Uterus (tissue), 4 donors: ENCODE measurements at places on chromosomes 12 and 14. TPM values are rescaled to one million over a fixed set of nuclear protein-coding genes. Genes with fewer than 3 reads are reported as not detected.

DNA sequence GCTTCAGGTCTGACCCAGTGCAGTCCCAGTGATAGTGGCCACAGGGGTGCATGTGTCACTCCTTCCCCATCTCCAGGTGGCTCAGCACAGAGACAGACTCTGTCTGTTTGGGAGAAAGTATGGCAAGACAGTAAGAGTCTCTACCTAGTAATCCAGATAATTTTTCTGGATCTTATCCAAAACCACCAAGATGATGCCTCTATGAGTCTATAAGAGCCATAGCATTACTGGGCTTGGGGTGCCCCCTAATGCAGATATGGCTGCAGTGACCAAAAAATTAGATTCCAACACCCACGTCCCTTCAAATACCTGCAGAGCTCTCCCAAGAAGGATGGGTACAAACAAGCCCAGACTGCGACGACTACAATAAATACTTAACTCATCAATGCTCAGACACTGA is 123.8 kb downstream of the GRIP1 start:
- no peak for DNase-seq

GRCh38 chr12:25692115-25693035 is 139.3 kb upstream of the LMNTD1 start:
- DNase-seq = no peak

DNA sequence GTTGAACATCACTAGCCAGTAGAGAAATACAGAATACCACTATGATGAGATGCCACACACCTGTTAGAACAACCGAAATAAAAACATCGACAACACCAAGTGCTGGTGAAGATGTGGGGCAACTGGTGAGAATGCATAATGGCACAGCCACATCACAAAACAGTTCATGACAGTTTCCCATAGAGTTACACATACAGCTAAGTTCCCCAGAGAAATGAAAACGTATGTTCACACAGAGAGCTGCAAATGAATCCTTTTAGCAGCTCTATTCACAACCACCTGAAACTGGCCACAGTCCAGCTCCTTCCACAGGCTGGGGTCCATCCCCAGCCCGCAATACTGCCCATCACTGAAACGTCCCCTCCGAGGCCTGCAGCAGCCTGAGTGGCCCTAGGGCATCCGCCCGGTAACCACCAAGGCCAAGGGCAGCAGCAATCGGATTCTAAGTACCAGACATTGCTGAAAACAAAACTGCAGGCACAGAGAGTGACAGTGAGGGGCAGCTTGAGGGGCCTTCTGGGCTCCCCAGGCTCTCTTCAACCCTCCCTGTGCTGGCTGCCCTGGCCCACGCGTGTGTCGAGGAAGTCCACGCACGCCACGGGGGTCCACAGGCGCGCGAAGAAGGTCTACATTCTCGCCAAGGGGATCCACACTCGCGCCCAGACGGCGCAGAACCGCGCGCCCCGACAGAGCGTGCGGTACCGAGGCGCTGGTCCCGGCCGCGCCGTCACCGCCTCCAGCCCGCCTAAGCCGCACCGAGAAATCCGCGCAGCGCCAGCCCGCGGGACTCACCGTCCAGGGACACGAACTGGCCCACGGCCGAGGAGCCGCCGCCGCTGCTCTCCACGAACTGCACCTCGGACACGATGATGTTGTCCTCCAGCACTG is 903 bp downstream of the BRF1 start:
- DNase-seq = peak; percentile 48

- DNase-seq = no peak
These were observed 3.2 kb downstream of the DGLUCY start for GRCh38 chr14:91116913-91117588.

DNA sequence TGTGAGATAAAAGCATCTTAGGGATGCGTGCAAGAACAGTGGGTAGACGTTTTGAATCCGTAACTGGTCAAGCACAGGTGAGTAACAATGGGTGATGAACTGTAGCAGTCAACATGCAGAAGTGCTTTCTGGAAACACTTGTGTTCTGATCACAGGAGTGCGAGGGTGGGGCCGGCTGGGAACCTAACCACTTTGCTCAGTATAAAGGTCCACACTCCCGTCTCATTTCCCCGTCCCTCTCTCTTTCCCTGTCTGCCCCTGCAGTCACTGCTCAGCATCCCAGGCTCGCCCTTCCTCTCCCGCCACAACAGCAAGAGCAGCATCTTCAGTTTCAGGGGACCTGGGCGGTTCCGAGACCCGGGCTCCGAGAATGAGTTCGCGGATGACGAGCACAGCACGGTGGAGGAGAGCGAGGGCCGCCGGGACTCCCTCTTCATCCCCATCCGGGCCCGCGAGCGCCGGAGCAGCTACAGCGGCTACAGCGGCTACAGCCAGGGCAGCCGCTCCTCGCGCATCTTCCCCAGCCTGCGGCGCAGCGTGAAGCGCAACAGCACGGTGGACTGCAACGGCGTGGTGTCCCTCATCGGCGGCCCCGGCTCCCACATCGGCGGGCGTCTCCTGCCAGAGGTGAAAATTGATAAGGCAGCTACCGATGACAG is 127.1 kb downstream of the FIGNL2 start:
- DNase-seq = no peak

DNA sequence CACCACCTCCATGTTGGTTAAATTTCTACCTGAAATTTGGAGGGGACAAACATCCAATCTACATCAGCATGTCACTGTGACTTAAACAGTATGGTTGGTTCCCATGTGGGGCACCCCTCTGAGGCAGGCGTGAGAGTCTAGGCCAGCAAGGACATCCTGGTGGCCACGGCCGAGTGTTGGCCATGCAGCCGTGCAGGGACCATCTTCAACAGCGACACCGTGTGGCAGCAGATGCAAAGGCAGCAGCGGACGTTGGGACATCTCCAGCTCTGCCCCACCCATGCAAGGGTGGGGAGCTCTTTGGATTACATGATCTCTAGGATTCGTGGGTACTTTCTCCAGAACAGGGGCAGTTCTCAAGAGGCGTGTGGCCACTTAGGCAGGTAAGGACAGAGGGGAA is 49.8 kb downstream of the NOC4L start:
- no peak for DNase-seq

The CLEC4A gene
- 0.97 TPM for total RNA-seq

The PPP1CC gene
- total RNA-seq = 224 TPM

The LAG3 gene
- 0.41 TPM for total RNA-seq

The MANSC4 gene
- total RNA-seq = 0.48 TPM
